Activated gamma-delta T cell treated with anti-CD3 and anti-CD28 coated beads, Interleukin-2, amount 50 U/mL, for 16 hours (primary cell): ENCODE measurements at places on chromosomes 6 and 20.

DNA sequence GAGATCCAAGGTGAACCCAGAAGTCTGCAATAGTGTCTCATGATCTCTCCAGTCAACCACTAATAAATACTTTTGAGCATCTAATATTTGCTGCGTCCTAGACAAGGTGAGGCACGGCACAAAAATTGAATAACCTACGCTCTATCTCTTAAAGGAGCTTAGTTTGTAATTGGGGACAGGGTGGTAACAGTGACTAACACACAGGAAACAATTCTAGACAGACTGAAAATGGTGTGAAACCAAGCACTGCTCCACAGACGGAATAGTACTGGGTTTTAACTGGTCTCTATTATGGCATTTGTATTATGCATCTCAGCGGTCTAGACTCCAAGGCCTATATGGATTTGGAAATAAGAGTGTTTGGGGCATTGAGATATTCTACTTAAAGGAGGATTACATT is 120.1 kb downstream of the CLIC5 start:
- DNase-seq, result no peak

- DNase-seq, result no peak
Observed at GRCh38 chr6:35216412-35216732, 2.6 kb downstream of the SCUBE3 start.

DNA sequence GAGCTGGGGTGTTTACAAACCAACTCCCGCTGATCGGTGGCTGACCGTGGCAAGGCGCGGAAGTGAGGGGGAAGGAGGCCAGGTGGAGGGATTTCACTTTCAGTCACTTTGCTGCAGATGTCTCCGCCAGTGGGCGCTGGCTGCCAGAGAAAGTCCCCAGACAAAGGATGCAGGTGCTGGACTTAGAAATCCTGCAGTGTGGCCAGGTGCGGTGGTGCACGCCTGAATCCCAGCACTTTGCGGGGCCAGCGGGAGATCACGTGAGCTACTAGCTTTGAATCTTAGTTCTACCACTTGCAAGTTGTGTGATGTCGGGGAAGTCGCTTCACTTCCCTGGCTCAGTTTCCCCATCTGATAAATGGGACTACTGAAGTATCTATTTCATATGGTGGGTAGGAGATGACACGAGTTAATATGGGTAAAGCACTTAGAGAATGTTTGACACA is 180.4 kb downstream of the ZNF217 start:
- DNase-seq, result peak; percentile 34

GRCh38 chr6:2129182-2129621 is 116.2 kb downstream of the GMDS start:
- DNase-seq, result no peak

GRCh38 chr6:21961226-21961625 is 335.6 kb downstream of the PRL start:
- DNase-seq, result no peak

GRCh38 chr20:38043512-38044300 is 10.2 kb downstream of the RPRD1B start:
- DNase-seq, result no peak

- DNase-seq, result no peak
Observed at GRCh38 chr20:49825521-49826033, 12.9 kb downstream of the SLC9A8 start.

- no peak for DNase-seq
Observed at GRCh38 chr6:111973927-111974639, 79.8 kb upstream of the CCN6 start.

DNA sequence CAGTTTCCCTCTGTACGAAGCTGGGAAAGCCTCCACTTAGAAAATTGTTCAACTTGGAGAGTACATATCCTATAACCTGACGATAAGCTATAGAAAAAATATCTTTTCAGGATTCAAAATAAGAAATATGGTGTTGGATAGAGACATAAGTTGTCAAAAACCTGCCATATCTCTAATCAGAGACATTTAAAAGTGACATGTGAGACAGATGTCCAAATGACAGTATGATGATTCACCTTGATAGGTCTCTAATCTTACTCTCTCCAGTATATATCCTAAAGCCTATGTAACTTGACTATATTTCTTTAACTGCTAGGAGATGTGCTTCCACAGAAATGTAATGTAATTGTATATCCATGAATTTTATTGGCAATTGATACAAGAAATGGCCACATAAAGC is 932.4 kb upstream of the MAN1A1 start:
- DNase-seq, result no peak

- DNase-seq, result no peak
Observed at GRCh38 chr6:47428288-47428687, 49.3 kb upstream of the CD2AP start.

DNA sequence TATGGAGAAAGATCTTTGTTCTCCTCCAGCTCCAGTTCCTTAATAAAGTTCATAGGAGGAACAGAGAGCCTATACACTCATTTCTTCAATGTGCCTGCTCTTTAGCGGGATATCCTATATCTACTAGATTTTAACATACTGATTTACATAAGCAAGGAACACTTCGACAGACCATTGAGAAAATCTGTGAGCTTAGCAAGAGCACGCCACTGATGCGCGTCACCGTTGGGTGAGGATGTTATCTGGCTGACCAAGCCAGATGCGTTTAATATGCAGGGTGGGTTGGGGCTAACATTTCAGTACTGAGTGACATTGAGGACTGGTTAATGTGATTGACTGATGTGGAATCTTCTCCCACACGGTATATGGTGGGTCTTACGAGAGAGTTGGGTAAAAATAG is 233.4 kb downstream of the SOX4 start:
- no peak for DNase-seq

- DNase-seq, result no peak
Observed at GRCh38 chr20:237489-237888, 10.4 kb downstream of the DEFB129 start.

GRCh38 chr6:16545382-16545781 is 215.9 kb downstream of the ATXN1 start:
- DNase-seq, result no peak

DNA sequence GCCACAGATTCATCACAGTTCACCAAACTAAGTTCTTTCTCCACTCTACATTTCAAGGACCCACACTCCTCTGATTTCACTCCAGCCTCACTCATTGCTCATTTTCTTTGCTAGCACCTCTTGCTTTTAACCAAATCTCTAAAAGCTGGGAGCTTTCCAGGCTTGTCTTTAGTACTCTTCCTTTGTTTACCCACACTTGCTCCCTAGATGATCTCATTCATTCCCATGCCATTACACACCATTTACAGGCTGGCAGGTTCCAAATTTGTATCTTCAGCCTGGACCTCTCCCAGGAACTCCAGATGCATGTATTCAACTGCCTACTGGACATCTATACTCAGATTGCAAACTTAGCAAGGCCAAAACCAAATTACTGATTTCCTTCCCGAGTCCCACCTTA is 5.3 kb upstream of the GUCA1B start:
- DNase-seq, result no peak

- DNase-seq, result no peak
Observed at GRCh38 chr6:14089224-14089623, 28.3 kb upstream of the CD83 start.

GRCh38 chr20:17460119-17460518 is 71.1 kb downstream of the BFSP1 start:
- DNase-seq, result no peak

- DNase-seq, result no peak
Observed at GRCh38 chr6:92810913-92811312, 608.4 kb downstream of the EPHA7 start.

- no peak for DNase-seq
Observed at GRCh38 chr20:37162646-37163045, 16.5 kb upstream of the RPN2 start.

- DNase-seq, result no peak
Observed at GRCh38 chr20:46990596-46991104, 96.0 kb downstream of the EYA2 start.

DNA sequence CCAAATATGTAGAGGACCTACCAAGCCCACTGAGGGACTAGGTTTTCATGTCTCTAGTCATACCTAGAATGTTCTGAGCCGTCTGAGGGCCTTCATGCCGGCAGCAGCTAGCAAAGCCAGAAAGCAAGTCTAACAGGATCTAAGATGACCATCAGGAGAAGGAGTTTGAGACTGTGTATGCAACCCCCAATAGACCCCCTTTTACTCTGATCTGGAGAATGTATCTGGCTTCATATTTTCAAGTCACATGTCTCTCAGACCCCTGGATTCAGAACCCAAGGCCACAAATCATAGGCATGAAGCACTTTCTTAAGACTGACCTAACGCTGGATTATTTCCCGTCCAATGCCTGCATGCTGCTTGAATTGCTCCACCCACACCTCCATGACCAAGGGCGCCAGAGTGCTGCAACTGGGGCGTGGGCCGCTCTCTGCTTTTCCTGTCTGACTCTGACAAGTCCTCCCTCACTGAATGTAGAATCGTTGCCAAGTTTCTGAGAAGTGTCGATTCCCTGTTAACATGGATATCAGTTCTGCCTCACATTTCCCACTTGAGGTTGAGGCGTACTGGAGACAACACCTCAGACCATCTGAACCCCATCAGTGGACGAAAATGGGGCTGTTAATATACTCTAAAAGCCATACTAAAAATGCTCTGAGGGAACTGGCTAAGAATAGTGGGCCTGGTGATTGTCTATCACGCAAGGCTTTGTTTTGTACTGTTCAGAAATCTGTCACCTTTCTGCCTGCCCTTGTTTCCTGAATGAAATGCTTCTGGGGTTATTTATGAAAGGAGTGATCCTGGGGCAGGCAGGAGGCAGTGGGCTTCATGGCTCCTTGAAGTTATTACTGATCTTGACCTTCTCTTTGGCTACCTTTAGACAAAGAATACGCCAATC is 23.9 kb upstream of the ASXL1 start:
- peak; percentile 36 for DNase-seq

DNA sequence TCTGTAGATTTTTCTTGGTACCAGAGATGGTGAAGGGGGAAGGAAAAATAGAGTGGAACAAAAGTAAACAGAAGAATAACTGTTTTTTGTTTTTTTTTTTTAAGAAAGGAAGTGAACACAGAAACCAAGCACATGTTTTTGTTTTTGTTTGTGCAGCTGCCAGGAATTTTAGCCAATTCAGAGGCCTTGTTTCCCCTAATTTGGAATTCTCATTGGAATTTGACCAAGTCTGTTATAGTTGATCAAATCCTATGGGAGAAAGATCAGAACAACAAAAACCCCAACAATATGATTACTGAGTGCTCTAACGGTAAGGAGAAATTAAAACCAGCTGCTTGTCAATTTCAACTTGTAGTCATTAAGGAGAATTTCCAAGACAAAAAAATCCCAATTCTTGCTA is 18.2 kb upstream of the IL22RA2 start:
- no peak for DNase-seq

GRCh38 chr20:18739751-18740166 is 73.8 kb upstream of the SCP2D1 start:
- DNase-seq, result no peak

- DNase-seq, result no peak
Observed at GRCh38 chr6:41332842-41333736, 2.3 kb upstream of the NCR2 start.

GRCh38 chr6:169955731-169956437 is 204.5 kb downstream of the ERMARD start:
- no peak for DNase-seq

- no peak for DNase-seq
Observed at GRCh38 chr6:5241252-5241651, 19.5 kb downstream of the LYRM4 start.

- no peak for DNase-seq
Observed at GRCh38 chr6:57159127-57159526, 13.0 kb upstream of the BAG2 start.

- DNase-seq, result no peak
Observed at GRCh38 chr6:152952866-152953509, 29.9 kb downstream of the FBXO5 start.

GRCh38 chr6:144804246-144804790 is 519.2 kb downstream of the UTRN start:
- DNase-seq, result no peak
